ENCODE measurements at places on chromosomes 11 and 22. TPM values are rescaled to one million over a fixed set of nuclear protein-coding genes. Genes with fewer than 3 reads are reported as not detected.
A peak's percentile ranks its signal among the peaks of the same experiment; 100 is the strongest.

GRCh38 chr22:38180841-38181452 lies 683 bp downstream of the PLA2G6 start:
- peaks cover 4% of the 10 kb centered on the region for H3K36me3 ChIP-seq
- H3K27ac ChIP-seq = peak overlapping the region; percentile 85
- no peak for DNase-seq
- peaks cover 50% of the 10 kb centered on the region for H3K4me1 ChIP-seq
- peak overlapping the region; percentile 92 for H3K4me3 ChIP-seq

GRCh38 chr11:116727990-116728389 lies 44.8 kb downstream of the BUD13 start:
- no peak overlapping the region for H3K27ac ChIP-seq
- no peak for DNase-seq

- H3K4me1 ChIP-seq = peaks cover 37% of the 10 kb centered on the region
- peak; percentile 82 for DNase-seq
- peaks cover 5% of the 10 kb centered on the region for H3K36me3 ChIP-seq
- H3K27ac ChIP-seq = peak within 1 kb of the TSS; percentile 80
- peaks cover 4% of the 10 kb centered on the region for H3K27me3 ChIP-seq
Measured at GRCh38 chr11:107928046-107928766, at the start of gene RAB39A. TSS of gene RAB39A (plus strand) at chr11:107928448. CDS start at chr11:107928569, 121 bp downstream.

DNA sequence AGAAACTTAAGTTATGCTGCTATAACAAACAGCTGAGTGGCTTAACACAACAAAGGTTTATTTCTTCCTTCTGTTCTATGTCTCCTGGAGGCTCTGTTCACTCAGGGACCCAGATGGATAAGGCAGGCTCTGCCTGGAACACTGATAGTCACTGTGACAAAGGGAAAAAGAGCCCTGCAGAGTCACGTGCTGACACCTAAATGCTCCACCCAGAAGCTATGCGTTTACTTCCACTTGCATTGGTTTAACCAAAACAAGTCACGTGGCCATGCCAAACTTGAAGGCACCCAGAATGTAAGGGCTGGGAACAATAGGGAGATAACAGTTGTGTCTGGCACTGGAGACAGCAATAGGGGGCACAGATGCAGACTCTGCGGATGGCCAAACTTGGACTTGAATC lies 3.4 kb upstream of the MS4A15 start:
- H3K36me3 ChIP-seq = no peaks in the 10 kb centered on the region
- no peak for DNase-seq
- peaks cover 19% of the 10 kb centered on the region for H3K27me3 ChIP-seq
- H3K27ac ChIP-seq = no peak overlapping the region

DNA sequence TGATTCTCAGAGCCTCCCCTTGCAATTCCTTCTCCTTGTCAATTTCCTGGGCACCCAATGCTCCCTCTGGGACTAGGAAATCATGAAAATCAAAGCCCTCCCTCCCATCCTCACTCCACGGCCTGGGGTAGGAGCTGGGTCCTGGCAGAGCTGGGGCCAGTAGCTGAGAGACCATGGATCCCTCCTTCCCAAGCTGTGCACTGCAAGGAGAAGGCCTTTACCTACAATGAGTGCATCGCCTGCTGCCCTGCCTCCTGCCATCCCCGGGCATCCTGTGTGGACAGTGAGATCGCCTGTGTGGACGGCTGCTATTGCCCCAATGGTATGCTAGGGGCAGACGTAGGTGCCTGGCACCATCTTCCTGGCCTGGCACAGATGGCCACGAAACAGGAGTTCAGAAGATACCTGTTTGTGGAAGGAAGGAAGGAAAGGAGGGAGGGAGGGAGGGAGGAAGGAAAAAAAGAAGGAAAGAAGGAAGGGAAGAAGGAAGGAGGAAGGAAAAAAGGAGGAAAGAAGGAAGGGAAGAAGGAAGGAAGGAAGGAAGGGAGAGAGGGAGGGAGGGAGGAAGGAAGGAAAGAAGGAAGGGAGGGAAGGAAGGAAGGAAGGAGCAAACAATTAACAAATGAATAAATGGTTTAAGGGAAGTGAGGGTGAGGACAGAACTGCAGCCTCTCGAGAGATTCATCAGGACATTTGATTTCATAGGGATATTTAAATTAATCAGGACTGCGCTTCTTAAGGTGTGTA lies 12.5 kb downstream of the OTOG start:
- no peaks in the 10 kb centered on the region for H3K4me1 ChIP-seq
- peaks cover 8% of the 10 kb centered on the region for H3K27me3 ChIP-seq
- H3K27ac ChIP-seq = no peak overlapping the region

DNA sequence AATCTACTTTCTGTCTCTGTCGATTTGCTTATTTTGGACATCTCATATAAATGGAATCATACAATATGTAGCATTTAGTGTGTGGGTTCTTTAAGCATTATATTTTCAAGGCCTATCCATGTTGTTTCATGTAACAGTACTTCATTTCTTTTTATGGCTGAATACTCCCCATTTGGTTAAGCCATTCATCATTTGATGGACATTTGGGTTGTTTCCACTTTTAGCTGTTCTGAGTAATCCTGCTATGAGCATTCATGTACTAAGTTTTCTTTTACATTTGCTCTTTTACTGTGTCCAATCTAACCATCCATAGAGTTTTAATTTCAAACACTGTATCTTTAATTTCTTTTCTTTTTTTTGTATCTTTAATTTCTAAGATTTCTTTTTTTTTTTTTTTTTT lies 55.6 kb upstream of the SPTBN2 start:
- H3K27ac ChIP-seq = no peak overlapping the region
- peaks cover 31% of the 10 kb centered on the region for H3K36me3 ChIP-seq

DNA sequence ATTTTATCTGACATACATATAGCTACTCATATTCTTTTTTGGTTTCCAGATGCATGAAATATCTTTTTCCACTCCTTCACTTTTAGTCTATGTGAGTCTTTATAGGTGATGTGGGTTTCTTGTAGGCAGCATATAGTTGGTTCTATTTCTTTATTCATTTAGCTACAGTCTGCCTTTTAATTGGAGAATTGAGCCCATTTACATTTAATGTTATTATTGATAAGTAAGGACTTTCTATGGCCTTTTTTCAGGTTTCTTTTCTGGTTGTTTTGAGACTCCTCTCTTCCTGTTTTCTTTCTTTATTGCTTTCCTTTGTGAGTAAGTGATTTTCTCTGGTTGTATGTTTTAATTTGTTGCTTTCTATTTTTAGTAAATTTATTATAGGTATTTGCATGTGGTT lies 27.2 kb downstream of the CNTF start:
- no peak overlapping the region for H3K27ac ChIP-seq
- H3K4me1 ChIP-seq = peaks cover 24% of the 10 kb centered on the region
- no peaks in the 10 kb centered on the region for H3K27me3 ChIP-seq
- H3K4me3 ChIP-seq = no peak overlapping the region

GRCh38 chr11:67382276-67383136 lies 9.1 kb upstream of the CLCF1 start:
- peak; percentile 75 for DNase-seq
- no peaks in the 10 kb centered on the region for H3K27me3 ChIP-seq
- H3K36me3 ChIP-seq = no peaks in the 10 kb centered on the region
- peak overlapping the region; percentile 90 for H3K27ac ChIP-seq

DNA sequence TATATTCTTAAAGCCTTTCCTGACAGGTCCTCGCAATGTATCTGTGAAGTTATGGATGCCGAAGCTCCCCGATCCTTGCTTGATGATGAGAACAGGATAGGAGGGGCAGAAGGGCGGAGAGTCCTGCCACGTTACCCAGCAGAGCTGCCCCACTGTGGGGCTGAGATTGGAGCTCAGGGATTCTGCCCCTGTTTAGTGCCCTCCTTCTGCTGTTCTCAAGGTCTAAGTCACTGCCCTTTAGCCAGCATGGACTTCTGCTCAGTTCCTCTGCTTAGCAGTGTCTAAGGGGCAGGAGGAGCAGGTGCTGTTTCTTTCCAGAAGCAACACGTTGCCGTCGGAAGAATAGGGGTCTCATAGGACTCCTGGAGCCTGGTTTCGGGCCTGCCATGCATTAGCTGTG lies 164.2 kb upstream of the B3GAT1 start:
- no peak overlapping the region for H3K4me3 ChIP-seq
- H3K27me3 ChIP-seq = peaks cover 6% of the 10 kb centered on the region
- H3K4me1 ChIP-seq = no peaks in the 10 kb centered on the region
- DNase-seq = no peak
- H3K27ac ChIP-seq = no peak overlapping the region
- no peaks in the 10 kb centered on the region for H3K36me3 ChIP-seq

DNA sequence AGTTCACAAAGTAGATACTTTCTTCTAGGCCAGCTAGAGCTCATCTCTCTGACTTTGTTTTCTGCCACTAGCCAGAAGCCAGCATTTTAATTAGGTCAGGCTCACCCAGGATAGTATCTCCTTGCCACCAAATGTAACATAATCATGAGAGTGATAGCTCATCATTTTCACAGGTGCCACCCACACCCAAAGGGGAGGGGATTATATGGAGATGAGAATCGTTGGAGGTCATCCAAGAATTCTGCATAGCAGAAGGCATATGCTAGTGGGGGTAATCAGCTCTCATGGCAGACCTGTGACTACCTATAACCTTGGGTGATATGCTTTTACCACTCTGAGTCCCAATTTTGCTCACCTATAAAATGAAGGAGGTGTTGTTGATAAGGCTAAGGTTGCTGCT lies 523.0 kb downstream of the METTL15 start:
- no peak for DNase-seq
- H3K36me3 ChIP-seq = no peaks in the 10 kb centered on the region
- no peak overlapping the region for H3K4me3 ChIP-seq
- H3K27ac ChIP-seq = no peak overlapping the region
- no peaks in the 10 kb centered on the region for H3K4me1 ChIP-seq

DNA sequence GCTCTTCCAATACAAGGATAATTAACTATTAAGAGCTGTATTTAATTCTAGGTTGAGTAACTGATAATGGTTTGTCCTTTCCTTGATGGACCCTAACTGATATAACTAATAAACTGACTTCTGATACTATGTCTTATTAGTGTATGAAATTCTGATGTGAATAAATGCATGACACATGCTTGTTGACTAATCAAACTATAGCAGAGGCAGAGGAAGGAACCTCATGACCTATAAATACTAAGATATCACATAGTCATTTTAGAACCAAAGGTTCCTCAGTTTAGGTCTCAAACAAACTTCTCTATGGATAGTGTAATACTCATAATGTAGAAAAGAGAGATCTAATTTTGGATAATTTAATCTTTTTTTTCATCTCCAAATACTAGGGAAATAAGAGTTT lies 4.8 kb upstream of the HBD start:
- no peak overlapping the region for H3K4me3 ChIP-seq
- peaks cover 3% of the 10 kb centered on the region for H3K4me1 ChIP-seq
- no peak overlapping the region for H3K27ac ChIP-seq
- peaks cover 6% of the 10 kb centered on the region for H3K27me3 ChIP-seq

DNA sequence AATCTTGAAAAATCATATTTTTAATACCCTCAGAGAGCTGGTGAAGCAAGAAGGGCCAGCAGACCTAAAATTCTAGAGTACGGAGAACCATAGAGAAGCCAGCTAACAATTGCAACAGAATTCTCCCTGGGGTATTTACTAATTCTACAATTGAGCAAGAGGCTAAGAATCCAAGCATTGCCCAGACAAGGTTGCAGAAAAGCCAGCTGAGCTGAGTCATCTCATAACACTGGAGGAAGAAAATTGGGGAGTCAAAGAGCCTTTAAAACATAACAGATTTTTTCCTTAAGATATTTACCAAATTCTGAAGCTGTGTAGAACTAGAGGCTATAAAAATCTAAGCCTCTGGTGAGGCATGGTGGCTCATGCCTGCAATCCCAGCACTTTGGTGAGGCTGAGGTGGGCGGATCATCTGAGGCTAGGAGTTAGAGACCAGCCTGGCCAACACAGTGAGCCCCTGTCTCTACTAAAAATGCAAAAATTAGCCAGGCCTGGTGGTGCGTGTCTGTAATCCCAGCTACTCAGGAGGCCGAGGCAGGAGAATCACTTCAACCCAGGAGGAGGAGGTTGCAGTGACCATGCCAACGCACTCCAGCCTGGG lies 13.6 kb upstream of the TMEM216 start:
- no peaks in the 10 kb centered on the region for H3K27me3 ChIP-seq
- H3K27ac ChIP-seq = no peak overlapping the region
- no peak overlapping the region for H3K4me3 ChIP-seq

- H3K4me3 ChIP-seq = no peak overlapping the region
- H3K4me1 ChIP-seq = no peaks in the 10 kb centered on the region
- H3K27ac ChIP-seq = no peak overlapping the region
- H3K36me3 ChIP-seq = no peaks in the 10 kb centered on the region
- no peaks in the 10 kb centered on the region for H3K27me3 ChIP-seq
Measured at GRCh38 chr11:80638296-80638695, 1197.5 kb upstream of the TENM4 start.

- no peak for DNase-seq
- no peaks in the 10 kb centered on the region for H3K27me3 ChIP-seq
- no peak overlapping the region for H3K4me3 ChIP-seq
- H3K27ac ChIP-seq = no peak overlapping the region
- no peaks in the 10 kb centered on the region for H3K4me1 ChIP-seq
- H3K36me3 ChIP-seq = no peaks in the 10 kb centered on the region
Measured at GRCh38 chr11:12882670-12883069, 126.4 kb upstream of the RASSF10 start.

- H3K4me1 ChIP-seq = peaks cover 26% of the 10 kb centered on the region
- H3K4me3 ChIP-seq = peak within 1 kb of the TSS; percentile 89
- H3K36me3 ChIP-seq = no peaks in the 10 kb centered on the region
- H3K27ac ChIP-seq = peak within 1 kb of the TSS; percentile 86
Measured at GRCh38 chr11:61827571-61828378, at the start of gene FADS2. TSS of gene FADS2 (plus strand) at chr11:61828300. CDS start at chr11:61828391, 91 bp downstream.

- H3K27ac ChIP-seq = no peak overlapping the region
- H3K36me3 ChIP-seq = peaks cover 8% of the 10 kb centered on the region
- no peaks in the 10 kb centered on the region for H3K4me1 ChIP-seq
- no peak overlapping the region for H3K4me3 ChIP-seq
Measured at GRCh38 chr11:31387379-31387778, 17.7 kb downstream of the DNAJC24 start.

- DNase-seq = no peak
Measured at GRCh38 chr11:20093775-20094174, 66.5 kb downstream of the DBX1 start.

DNA sequence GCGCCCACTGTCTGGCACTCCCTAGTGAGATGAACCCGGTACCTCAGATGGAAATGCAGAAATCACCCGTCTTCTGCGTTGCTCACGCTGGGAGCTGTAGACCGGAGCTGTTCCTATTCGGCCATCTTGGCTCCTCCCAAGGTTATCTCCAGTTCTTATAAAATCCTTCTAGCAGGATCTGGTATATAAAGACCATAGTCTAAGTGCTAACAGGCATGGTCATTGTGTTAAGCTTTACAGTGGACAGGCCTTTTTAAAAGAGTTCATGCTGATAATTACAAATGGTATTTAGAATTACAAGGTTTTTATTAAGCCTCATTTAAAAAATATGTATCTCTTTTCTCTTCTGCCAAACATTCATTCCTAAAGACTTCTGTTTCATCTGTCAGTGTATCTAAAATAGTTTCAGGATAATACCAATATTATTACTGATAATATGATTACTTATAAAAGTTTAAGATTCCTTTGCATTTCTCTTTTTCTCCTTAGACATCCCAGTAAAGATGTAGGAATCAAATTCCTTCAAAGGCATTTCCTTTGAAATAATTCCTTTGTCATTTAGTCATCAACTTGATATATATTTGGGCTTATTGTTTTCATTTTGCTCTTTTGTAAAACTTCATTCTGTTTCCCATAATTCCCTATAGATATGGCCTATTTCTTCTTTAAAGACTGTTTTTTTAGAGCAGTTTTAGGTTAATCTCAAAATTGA lies 20.7 kb downstream of the DDX10 start:
- H3K4me3 ChIP-seq = no peak overlapping the region
- H3K36me3 ChIP-seq = peaks cover 78% of the 10 kb centered on the region
- H3K27me3 ChIP-seq = no peaks in the 10 kb centered on the region

APOL5 gene
- total RNA-seq = not detected

OVOL1 gene
- 0.09 TPM for total RNA-seq

RAG2 gene
- not detected for total RNA-seq

C11orf87 gene
- total RNA-seq = not detected

OR8K5 gene
- not detected for total RNA-seq

CDC42EP1 gene
- total RNA-seq = not detected

TP53I11 gene
- 145 TPM for total RNA-seq

OR6T1 gene
- total RNA-seq = not detected

SPI1 gene
- 68.8 TPM for total RNA-seq

IL17REL gene
- total RNA-seq = 0.31 TPM

ALDH3B2 gene
- not detected for total RNA-seq

FERMT3 gene
- 169 TPM for total RNA-seq
